ENCODE measurements at places on chromosomes 1 and 21.
A peak's percentile ranks its signal among the peaks of the same experiment; 100 is the strongest.

GRCh38 chr1:20885121-20885520 is 98.0 kb upstream of the HP1BP3 start:
- no peak for DNase-seq

DNA sequence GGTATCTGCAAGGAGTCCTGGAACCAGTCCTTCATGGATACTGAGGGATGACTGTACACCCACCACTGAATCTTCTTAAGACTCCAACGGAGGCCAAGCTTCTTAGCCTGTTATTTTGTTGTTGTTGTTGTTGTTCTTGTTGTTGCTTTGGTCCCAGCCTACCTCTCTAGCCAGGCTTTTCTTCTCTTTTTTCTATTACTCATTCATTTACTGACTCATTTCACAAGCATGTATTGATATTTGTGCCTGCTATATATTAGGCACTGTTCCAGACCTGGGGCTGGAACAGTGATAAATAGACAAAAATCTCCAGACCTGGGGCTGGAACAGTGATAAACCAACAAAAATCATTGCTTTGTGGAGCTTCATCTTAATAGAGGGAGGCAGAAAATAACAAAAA is 20.4 kb downstream of the CENPF start:
- DNase-seq, result no peak

GRCh38 chr1:186481303-186481888 is 20.5 kb upstream of the PDC start:
- DNase-seq, result no peak

GRCh38 chr1:234731569-234732085 is 121.6 kb upstream of the IRF2BP2 start:
- DNase-seq, result no peak

- DNase-seq, result no peak
Measured at GRCh38 chr1:208510192-208510952, 266.2 kb upstream of the PLXNA2 start.

GRCh38 chr1:227805606-227806197 is 9.8 kb upstream of the PRSS38 start:
- no peak for DNase-seq

- no peak for DNase-seq
Measured at GRCh38 chr1:59771361-59771760, 43.4 kb upstream of the HOOK1 start.

DNA sequence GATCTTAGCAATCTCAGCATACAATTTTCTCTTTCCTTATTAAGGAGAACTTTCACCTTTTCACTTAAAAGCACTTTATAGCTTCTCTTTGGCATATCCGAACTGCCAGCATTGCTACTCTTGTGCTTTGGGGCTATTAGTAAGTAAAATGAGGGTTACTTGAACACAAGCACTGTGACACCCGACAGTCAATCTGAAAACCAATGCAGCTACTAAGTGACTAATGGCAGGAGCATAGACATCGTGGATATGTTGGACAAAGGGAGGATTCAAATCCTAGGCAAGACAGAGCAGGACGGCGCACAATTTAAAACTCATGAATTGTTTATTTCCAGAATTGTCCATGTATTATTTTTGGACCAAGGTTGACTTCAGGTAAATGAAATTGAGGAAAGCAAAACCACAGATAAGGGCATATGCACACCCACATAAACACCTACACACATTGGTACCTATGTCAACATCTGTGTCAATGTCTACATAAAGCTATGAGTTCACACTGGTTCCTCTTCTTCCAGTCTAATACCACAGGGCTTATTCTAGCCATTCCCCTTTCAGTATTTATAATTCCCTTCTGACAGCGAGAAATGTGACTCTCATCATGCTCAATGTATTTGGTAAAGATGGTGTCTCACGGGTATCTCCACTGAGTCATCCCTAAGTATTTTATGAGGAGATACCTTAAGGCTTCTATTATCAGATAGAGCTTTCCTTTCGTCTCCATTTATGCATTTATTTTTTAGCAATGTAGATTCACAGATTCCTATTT is 75.3 kb upstream of the RALGPS2 start:
- DNase-seq, result no peak

DNA sequence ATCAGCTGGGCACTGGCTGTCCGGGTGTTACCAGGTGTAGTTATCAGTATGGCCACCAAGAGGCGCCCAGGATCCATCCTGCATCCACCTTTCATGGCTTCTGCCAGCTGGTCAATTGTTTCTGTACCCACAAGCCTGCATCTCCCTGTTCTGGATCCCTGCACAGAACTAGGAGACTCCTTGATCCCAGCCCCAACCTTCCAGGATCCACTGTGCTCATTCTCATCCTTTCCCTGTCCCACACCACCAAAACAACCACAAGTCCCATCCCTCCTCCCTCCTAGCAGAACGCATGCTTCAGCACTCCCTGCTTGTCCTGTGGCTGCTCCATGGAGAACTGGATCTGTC is 27.2 kb upstream of the FOXE3 start:
- DNase-seq, result peak; percentile 15

GRCh38 chr1:38029685-38030511 is 16.7 kb downstream of the POU3F1 start:
- peak; percentile 63 for DNase-seq

DNA sequence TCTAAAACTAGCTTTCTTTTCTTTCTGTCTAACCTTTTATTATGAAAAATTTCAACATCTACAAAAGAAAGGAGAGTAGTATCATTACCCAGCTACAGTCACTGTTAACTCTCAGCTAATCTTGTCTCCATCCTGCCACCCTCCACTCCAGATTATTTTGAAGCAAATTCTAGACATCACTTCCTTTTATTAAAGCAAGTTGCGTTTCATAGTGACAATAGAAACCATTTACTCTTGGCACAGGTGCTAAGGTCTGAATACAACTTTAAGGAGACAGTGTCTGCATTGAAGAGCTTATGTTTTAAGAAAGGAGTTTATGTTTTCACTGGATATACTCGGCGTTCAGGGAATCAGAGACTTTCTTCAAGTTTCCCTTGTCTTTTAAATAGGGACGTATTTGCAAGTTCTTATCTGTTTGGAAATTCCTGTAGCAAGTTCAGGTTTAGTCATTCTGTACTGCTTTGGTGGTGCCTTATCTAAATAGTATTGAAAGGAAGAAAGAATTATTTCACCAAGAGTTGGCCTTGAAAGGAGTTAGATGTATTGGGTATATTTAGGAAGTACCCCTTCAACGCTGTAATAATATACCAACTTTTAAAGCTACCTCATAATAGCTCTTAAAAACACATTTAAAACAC is 42.7 kb downstream of the ITSN1 start:
- DNase-seq, result no peak

DNA sequence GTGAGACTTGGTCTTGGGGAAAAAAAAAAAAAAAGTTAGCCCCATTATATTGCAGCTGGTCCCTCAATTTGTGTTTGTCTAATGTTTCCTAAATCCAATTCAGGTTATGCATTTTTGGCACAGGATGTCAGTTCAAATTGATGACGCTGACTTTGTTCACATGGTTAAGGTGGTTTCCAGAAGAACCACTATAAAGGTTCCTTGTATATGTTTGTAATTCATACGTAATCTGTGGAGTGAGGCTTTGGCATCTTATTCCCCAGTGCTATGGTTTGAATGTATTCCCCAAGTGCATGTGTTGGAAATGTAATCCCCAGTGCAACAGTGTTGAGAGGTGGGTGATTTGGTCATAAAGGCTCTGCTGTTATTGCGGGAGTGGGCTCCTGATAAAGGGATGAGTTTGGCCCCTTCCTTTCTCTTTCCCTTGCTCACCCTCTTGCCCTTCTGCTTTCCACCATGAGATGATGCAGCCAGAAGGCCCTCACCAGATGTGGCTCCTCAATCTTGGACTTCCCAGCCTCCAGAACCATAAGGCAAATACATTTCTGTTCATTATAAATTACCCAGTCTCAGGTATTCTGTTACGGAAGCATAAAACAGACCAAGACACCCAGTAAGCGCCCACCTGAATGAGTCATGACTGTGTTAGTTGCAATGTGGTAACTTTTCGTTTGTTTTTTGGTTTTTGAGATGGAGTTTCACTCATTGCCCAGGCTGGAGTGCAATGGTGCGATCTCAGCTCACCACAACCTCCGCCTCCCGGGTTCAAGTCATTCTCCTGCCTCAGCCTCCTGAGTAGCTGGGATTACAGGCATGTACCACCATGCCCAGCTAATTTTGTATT is 19.5 kb upstream of the HLCS start:
- peak; percentile 30 for DNase-seq

- DNase-seq, result no peak
Measured at GRCh38 chr1:157984469-157984868, 9.0 kb upstream of the KIRREL1 start.

GRCh38 chr1:118578276-118578675 is 393.2 kb upstream of the SPAG17 start:
- no peak for DNase-seq

- no peak for DNase-seq
Measured at GRCh38 chr21:15566703-15567102, 163.1 kb upstream of the USP25 start.

DNA sequence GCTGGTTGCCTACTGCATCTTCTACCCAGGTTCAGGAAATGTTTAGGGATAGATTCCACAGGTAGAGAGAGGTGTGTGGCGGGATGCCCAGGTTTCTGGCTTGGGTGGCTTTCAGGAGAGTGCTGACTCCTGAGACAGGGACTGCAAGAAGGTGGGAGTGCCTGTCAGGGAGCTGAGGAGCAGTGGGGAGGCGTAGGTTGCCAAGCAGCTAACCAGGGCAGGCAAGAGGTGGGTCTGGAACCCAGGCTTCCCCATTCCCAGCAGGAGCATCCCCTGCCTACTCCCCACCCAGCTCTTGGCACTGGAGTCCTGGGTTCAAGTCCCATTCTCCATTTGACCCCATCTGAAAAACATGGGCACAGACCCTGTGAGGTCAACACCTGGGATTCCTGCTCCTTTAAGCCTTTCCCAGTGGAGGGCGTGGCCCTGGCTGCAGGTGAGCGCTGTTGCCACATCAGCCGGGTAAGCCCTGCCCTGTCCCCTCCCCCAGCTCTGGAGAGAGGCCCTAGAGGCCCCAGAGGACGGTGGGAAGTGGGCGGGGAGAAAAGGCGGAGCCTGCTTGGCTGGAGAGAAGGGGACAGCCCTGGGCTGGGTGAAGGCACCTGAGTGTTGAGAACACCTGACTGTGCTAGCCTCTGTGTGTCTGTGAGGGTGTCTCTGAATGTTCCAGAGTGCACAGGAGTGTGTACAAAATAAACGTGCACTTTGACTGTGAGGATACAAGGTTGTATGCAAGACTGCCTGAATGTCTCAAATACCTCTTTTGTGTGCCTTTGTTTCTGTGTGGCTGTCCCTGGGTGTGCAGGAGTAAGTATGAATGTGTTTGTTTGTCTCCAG is 14.0 kb upstream of the SYNC start:
- DNase-seq, result peak; percentile 23

GRCh38 chr1:55588309-55588708 is 373.1 kb upstream of the USP24 start:
- no peak for DNase-seq

GRCh38 chr1:246197076-246197475 is 310.0 kb downstream of the SMYD3 start:
- no peak for DNase-seq
